Hypothalamus (tissue), 51 donors: ENCODE measurements at places on chromosomes 6 and 20.

DNA sequence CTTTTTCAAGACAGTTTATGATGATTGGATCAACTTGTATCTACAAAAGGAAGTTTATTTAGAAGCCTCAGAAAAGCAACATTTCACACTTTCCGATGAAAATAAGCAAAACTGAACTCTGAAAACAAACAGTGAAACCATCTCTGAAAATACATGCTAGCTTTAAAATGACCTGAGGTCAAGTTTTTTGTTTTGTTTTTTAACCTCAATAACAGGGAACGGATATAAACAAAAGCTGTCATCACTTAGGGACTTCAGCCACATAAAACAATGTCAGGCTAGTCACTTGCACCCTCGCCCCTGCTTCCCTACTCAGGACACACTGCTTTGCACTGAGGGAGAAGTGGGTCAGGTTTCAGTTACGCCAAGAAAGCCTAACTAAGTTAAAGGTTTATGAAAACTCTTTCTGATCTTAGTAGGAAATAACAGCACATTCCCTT, 11.6 kb downstream of the BACH2 start:
- DNase-seq = no peak

- no peak for DNase-seq
Observed at GRCh38 chr20:53359425-53359824, 234.2 kb downstream of the ZNF217 start.

GRCh38 chr6:63347599-63347998, 27.8 kb upstream of the LGSN start:
- no peak for DNase-seq

GRCh38 chr6:94478133-94479005, 1059.0 kb upstream of the EPHA7 start:
- no peak for DNase-seq

GRCh38 chr6:118752803-118753202, 101.4 kb upstream of the CEP85L start:
- DNase-seq = no peak

DNA sequence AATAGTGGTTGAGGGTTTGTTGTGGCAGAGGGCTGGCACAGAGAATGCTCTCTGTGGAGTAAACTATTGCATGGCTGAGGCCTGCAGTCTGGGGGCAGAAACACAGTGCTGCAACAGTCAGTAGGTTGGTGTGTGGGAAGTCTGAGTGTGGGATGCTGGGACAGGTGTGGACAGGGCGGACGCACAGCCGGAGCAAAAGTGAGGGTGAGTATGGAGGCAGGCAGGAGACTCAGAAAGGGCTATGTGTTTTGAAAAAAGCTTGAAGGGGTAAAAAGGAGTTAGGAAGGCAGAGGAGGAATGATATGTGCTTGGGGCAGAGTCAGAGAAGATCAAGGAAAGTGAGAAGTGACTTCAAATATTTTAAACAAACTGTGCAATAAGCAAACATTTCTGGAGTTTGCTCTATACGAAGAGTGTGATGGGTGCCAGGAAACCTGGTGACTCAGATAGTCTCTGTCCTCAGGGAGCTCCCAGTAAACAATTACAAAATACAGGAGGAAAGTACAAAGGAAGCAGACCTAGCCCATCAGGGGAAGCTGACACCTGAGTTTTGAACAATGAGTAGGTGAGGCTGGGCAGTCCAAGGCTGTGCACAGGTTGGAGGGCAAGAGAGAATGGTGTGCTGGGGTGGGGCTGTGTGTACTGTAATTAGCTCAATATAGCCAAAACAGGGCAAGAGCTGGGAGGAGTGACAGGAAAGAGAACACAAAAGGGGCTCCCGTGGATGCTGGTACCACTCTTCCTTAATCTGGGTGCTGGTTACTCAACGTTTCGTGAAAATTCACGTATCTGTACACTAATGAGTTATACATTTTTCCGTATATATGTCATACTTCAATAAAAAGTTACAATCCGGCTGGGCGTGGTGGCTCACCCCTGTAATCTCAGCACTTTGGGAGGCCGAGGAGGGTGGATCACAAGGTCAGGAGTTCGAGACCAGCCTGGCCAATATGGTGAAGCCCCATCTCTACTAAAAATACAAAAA, 55.2 kb downstream of the PIGU start:
- DNase-seq = no peak
